CD4-positive, alpha-beta T cell treated with Interleukin-10 for 1 hour (primary cell): ENCODE measurements at places on chromosomes 4 and X.

DNA sequence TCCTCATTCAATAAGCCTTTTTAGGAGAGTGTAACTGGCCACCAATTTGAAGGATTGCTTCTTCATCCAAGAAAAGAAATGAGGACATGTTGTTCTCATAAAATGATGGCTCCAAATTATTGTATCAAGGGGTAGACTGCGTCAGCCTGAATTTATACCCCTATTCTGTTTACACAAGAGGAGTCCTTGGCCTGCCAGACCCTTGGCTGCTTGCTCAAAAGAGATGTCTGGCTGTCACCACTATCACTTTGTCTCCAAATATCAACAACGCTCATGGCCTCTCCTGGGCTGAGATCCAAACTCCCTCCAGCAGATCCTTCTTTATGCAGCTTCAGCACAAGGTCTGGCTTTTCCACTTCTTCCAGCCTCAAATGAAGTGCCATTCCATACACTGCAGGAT, 127.9 kb downstream of the OR13H1 start:
- DNase-seq, result no peak

- no peak for DNase-seq
These were observed 51.4 kb downstream of the ABLIM2 start for GRCh38 chr4:8107146-8107657.

GRCh38 chr4:62475596-62475995, 1275.5 kb downstream of the ADGRL3 start:
- no peak for DNase-seq

GRCh38 chrX:9515973-9516538, 51.2 kb downstream of the TBL1X start:
- no peak for DNase-seq

- no peak for DNase-seq
These were observed 280.5 kb upstream of the EDA2R start for GRCh38 chrX:66919280-66919832.

DNA sequence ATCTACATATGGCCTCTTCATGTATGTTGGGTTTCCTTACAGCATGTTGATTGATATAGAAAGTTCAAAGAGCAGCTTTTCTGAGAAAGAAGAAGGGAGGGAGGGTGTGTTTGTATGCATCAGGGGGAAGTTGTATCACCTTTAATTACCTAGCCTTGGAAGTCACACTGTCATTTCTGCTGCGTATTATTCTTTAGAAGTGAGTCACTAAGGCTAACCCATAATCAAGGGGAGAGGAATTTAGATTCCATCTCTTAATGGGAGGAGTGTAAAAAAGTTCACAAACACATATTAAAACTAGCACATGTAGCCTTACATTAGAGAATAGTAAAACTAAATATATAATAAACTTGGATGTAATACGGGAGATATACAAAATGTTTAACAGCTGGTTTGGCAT, 86.5 kb upstream of the CBLL2 start:
- DNase-seq, result no peak

DNA sequence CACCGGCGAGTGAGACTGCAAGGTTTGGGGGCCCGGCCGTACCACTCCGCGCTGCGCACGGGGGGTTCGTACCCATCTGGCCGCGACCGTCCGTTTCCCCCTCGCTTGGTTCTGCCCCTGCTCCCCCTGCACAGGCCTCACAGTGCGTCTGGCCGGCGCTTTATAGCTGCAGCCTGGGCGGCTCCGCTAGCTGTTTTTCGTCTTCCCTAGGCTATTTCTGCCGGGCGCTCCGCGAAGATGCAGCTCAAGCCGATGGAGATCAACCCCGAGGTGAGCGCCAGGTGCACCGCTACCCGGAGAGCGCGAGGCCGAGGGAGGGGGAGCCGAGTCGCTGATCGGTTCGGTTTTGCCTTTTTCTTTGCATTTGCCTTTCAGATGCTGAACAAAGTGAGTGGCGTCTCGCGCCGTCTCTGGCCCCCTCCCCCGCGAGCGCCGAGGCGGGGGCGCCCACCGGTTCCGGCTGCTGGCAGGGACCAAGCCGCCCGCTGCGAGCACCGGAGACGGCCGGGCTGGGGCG, at the start of gene UCHL1:
UCHL1 (plus strand) TSS at position 189 of the 517 bp plus-strand sequence; CDS start at position 238, 49 bp downstream.
- DNase-seq, result no peak

DNA sequence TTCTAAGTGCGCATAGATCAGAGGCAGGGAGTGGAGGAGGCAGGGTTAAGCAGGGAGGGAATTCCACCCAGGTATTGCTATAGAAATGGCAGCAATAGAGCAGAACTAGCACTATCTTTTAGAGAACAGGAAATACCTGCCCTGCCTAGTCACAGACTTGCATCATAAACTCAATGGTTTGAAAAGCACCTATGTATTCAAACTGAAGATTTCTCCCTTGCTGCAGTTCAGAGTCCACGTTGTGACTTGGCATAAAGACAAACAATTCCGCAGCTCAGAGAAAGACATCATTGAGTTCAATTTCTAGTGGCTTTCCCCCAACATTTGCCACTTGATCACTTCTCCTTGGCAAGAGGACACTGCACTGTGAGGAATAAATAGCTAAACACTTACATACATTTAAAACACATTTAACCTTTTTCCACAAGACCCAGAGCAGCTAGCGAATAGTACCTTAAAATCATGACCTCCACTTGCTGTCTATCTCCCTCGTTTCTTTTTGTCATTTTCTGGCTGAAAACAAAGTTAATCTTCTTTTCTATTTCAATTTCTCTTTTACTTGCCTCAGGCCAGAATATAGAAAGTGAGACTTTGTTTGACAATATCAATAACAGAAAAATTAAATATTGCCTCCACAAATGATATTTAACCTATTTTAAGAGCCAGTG, 42.4 kb downstream of the SLC7A11 start:
- DNase-seq, result no peak

- no peak for DNase-seq
These were observed 102.0 kb downstream of the SORBS2 start for GRCh38 chr4:185709802-185710486.

DNA sequence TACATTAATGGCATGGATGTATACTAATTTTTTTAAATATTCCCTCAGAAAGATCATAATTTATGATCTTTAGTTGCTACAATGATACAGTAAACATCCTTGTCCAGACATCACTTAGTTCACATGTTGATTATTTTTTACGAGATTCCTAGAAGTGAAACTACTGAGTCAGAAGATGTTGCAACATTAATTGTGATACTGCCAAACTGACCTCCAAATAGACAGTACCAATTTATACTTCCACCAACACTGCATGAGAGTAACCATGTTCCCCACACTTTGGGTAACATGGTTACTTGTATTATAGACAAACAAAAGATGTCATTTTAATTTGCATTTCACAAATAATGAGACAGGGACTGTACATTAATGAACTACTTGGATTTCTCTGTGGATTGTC, 19.6 kb downstream of the RCHY1 start:
- DNase-seq, result no peak

GRCh38 chr4:6041800-6042199, 23.6 kb upstream of the C4orf50 start:
- no peak for DNase-seq

- DNase-seq, result no peak
These were observed 43.0 kb upstream of the ARHGAP24 start for GRCh38 chr4:85431881-85432485.

- no peak for DNase-seq
These were observed 30.2 kb downstream of the RBM47 start for GRCh38 chr4:40599431-40599830.

DNA sequence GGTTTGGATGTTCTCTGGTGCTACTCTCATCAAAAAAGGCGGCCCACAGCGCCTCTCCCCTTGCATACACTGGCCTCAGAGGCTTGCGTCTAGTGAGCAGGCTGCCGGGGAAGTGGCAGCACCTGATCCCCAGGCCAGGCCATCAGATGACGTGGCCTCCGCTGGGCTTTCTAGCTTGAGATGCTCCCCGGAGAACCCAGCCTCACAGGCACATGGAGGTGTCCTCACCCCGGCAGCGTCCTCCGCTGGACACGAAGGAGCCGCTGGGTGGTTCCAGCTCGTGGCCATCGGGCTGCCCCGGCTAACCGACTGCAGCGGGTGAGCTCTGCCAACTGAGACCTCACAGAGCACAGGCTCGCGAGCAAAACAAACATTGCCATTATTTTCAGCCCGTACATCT, 12.8 kb downstream of the IRAK1 start:
- no peak for DNase-seq

DNA sequence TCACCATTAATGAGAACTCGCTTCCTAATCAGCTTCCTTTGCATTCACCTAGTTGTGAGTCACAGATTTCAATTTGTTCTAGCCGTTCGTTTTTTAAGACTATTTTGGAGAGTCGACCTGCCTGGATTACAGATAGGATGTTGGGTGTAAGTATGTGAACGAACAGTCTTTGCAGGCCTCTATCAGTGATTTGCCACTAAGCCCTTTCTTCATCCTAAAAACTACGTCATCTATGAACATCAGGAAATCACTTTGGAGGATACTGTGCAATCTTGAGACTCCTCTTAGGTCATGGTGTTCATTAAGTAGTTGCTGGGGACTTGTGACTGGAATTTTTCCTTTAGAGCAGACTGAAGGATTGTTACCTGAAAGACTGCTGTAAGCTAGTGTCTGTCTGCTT, 1.1 kb downstream of the POLA1 start:
- DNase-seq, result no peak

DNA sequence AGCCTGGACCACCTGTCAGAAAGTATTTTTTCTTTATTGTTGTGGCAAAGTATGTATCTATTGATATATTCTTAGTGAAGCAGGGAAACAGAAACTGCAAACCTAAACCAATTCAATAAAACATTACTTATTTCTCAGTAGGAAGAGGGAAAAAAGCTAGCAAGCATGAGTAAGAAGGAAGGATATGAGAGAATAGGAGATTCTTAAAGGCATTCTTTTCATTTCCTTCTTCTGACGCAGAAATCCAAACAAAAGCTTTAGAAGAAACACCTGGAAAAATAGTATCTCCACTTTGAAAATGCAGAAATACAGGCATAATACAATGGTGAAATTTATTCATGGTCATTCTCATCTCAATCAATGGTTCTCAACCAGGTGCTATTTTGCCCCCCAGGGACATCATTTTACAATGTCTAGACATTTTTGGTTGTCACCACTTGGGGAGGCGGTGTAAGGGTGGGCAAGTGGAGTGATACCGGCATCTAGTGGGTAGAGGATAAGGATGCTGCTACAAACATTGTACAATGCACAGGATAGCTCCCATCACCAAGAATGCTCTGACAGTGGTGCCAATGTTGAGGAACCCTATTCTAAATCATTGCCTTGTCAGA, 21.7 kb upstream of the ATXN3L start:
- DNase-seq, result no peak

DNA sequence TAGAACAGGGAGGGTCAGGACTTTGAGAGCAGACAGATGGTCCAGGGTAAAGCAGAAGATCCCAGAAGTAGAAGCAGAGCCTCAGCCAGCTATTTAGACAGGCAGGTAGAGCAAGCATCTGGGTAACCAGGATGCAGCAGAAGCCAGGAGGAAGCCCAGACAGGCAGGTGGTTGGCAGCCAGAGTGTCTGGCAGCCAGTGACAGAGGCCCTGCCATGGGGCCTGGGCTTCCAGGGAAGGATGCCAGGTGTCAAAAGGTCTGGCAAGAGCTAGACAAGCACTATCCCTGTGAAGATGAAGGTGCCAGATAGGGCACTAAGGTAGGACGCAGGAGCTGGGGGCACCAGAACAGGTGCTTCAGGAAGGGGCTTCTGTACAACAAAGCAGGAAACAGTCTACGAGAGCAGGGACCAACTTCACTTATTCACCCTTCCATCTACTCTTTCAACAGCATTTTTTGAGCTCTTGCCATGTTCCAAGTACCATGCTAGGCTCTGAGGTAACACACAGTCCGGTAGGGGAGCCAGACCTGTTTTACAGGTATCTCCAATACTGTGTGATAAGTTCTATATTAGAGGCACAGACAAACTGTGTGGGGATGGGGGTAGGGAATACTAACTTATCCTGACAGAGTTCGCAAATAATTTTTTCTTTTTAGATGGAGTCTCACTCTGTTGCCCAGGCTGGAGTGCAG, 38.1 kb upstream of the GJB1 start:
- no peak for DNase-seq

- no peak for DNase-seq
These were observed 50.2 kb downstream of the UGT2B28 start for GRCh38 chr4:69330345-69331047.

- no peak for DNase-seq
These were observed 51.8 kb upstream of the TRAM1L1 start for GRCh38 chr4:117137145-117137544.

GRCh38 chr4:152784490-152785350, 5.0 kb downstream of the ARFIP1 start:
- DNase-seq, result no peak

GRCh38 chrX:53330331-53330730, 48.9 kb upstream of the IQSEC2 start:
- no peak for DNase-seq

GRCh38 chr4:15682242-15683142, 865 bp downstream of the FAM200B start:
- DNase-seq, result no peak

GRCh38 chr4:304969-305680, at the start of gene ZNF732:
ZNF732 (minus strand) TSS chr4:305474; CDS start chr4:305310, 164 bp downstream.
- DNase-seq, result no peak

DNA sequence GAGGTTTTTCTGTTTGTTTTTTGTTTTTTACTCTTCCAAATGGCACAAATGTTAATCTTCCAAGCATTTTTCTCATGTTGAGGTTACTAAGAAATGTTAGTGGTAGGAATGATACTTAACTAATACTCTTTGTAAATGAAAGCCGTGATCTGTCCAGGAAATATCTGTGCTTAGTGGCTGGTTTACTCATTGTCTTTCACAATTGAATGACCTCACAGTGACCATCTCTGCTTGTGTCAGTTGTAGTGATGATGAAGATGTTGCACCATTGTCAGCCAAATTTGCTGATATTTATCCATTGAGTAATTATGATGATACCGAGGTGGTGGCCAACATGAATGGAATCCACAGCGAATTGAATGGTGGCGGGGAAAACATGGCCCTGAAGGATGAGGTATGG, 93.5 kb downstream of the TNIP2 start:
- DNase-seq, result no peak

DNA sequence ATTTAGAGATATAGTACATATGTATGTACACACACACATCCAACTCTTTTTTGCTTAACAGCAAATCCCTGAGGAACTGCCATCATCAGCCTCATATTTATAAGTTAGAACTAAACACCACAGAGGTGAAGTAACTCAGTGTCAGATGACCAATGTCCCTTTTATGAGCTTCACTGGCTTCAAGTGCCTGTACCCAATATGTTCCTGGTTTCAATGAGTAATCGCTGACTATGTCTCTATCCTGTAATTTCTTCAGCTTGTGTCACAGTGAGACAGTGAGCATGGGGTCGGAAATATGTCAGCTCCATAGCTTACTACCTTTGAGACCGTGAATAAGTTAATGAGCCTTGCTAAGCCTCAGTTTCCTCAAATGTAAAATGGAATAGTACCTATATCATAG, 136.2 kb upstream of the RASGEF1B start:
- no peak for DNase-seq
